Activated naive CD4-positive, alpha-beta T cell treated with anti-CD3 and anti-CD28 coated beads, Interleukin-2, amount 10 ng/mL, durations not matched to agents 7 days and 5 days (primary cell): ENCODE measurements at places on chromosomes 6 and 20.

DNA sequence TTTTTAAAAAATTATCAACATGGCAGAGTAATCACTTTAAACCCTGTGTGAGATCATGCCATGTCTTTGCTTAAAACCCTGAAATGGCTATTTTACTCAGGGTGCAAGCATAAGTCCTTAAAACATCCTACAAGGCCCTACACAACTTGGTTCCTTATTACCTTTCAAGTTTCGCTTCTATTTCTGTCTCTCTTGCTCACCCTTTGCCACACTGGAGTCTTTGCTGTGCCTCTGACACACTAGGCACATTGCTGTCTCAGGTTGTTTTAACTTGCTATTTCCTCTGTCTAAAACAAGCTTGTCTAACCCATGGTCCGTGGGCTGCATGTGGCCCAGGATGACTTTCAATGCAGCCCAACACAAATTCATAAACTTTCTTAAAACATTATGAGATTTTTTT, 55.6 kb downstream of the KIAA0408 start:
- DNase-seq = no peak

DNA sequence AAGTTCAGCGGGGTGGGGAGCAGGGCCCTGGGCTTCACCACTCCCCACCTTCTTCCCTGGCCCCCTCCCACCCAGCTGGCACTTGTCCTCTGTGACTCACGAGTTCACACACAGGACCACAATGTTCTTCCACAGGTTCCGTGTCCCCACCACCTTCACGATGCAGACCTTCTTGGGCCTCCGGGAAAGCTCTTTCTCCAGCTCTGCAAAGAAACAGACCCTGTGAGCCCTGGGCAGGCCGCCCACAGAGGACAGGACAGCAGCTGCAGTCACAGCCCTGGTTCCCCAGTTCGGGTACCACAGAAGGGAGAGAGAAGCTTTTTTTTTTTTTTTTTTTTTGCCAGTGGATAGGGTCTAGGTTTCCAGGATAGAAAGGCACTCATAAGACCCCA, 30.9 kb downstream of the PSMG4 start:
- DNase-seq = peak; percentile 13

- DNase-seq = no peak
Measured at GRCh38 chr6:162063666-162064065, 663.9 kb downstream of the PRKN start.

GRCh38 chr6:80173411-80173810, 66.9 kb downstream of the BCKDHB start:
- DNase-seq = no peak

DNA sequence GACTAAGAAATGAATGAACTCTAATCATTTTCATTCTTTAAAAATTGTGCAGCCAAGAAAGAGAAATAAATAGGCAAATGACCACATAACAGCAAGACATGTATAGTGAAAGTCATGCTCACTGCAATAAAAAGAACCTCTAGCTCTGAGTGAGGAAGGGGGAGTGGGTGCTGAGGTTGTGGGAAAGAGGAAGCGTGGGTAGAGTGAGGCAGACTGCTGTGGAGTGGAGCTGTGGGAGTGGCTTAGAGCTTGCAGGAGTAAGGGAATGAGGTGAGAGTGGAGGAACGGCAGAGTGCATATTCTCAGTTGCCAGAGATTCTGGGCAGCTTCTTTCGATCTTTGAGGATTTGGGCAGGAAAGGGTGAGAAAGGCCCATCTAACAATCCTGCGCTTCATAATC, 10.4 kb downstream of the DEFB129 start:
- DNase-seq = peak; percentile 28
